ENCODE measurements at places on chromosomes 2 and 18.

DNA sequence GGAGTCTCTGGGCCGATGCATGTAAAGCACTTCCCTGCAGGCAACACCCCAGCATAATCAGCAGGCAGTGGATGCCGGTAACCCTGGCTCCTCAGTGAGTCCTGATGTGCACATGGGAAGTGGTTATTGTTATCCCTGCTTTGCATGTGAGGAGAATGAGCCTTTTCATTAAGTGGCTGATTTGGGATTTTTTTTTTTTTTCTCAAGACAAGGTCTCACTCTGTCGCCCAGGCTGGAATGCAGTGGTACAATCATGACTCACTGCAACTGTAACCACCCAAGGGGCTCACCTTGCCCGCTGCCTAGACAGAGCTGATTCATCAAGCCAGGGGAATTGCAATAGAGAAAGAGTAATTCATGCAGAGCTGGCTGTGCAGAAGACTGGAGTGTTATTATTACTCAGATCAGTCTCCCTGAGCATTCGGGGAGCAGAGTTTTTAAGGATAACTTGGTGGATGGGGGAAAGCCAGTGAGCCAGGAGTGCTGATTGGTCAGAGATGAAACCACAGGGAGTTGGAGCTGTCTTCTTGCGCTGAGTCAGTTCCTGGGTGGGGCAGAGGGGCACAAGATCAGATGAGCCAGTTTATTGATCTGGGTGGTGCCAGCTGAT is 95.4 kb downstream of the SOCS6 start:
- no peak for DNase-seq

- no peak for DNase-seq
Measured at GRCh38 chr18:12086249-12086648, 7.4 kb upstream of the ANKRD62 start.

DNA sequence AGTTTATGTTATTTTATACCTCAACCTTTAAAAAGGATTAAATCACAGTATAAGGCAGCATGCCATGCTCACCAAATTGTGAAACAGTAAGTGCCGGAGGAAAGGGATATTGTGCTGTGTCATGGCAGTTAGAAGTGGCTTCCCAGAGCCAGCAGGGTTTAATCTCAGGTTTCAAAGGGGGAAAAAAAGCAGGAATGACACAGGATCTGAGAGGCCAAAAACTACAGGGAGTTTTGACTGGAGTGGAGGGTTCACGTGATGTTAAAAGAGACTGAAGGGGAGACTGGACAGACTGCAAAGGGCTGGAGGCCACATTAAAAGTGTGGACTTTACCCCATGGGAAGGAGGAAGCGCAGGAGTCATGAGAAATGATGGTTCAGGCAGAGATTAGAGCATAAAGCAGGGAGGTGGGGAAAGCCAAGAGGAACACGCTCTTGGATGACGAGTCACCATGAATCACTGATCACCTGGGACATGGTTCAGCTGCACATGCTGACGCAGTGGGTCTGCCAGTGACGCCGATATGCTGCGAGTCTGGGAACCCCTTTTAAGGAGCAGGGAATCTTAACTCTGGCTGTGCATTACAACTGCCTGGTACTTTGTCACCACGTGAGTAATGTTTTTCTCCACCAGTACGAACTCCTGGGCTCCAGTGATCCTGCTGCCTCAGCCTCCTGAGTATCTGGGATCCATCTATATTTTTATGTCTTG is 6.1 kb downstream of the CHMP1B start:
- no peak for DNase-seq

GRCh38 chr2:128535953-128536352 is 217.3 kb upstream of the HS6ST1 start:
- DNase-seq = no peak

DNA sequence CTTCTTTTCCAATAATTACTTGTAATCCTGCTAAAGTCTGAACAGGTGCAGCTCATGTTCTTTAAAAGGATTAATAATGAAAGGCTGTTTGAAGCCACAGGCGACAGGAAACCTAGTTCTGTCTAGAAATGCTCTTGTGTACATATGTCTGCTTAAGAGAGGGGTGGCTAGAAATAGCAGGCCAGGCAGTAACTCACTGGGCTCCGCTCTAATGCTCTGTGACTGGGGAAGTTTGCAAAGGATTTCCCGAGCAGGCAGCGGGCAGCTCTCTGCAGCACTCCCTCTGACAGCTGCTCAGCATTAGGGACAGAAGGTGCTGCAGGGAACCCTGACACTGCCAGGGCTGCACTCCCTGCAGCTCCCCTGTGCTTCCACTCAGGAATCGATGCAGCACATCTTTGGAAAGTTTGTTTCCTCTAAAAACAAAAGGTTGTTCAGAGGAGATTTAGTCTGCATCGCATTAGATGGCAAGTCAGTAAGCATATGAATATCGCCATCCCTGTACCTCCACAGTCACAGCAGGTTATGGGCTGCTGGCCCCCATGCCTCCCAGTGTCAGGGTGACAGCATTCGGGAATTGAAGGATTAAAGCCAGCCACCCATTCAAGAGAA is 33.1 kb upstream of the TTC39C start:
- DNase-seq = no peak

DNA sequence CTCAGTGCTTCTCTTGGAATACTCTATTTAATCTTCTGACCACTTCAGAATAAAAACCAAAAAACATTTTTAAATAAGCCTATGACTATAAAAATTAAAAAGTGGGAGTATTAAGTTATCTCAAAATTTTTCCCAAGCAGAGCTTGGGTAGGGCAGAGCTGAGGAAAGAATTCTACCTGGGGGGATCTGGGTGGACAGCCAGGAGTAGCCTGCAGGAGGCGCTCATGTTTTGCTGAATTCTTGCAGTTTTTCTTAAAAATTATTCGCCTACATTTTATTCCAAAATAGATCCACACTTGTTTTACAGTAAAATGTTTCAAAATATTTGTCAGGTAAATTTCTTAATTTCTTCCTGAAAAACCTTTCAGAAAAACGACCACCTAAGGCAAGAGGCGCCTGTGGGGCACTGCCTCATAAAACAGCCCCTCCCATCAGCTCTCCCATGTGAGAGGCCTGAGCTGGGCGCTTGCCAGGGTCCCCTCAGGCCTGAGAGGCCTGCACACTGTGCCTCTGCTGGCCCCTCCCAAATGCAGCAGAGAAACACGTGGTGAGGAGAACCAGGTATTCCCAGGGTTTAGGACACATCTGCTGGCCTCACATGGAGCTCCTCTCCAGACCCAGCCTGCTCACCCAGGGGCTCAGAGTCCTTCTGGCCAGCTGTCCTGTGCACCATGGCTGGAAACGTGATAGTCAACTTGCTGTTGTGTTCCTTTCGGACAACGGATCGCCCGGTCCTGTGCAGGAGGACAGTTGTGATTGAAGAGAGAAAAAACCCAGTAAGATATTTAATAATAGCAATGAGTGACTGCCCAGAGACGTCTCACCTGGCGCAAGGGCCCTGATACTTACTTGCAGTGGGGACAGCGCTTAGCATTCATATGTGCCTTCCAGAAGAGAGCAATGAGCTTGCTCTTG is 17.5 kb downstream of the POLR1A start:
- DNase-seq = no peak

DNA sequence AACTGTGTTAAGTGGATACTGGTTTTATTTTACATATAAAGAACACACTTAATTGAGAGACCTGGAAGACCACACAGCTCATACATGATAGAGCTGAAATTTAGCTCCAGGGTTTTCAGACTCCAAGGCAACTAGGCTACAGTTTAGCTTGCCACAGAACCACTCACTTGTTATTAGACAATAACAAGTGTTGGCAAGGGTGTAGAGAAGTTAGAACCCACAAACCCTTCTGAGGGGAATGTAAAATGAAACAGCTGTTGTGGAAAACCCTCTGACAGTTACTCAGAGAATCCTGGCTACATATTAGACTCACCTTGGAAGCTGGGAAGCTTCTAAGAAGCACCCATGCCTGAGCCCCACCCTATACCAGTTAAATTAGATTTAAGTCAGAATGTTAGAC is 75.3 kb downstream of the MAP3K20 start:
- DNase-seq = no peak

GRCh38 chr2:15728245-15728938 is 136.7 kb downstream of the DDX1 start:
- DNase-seq = no peak

- DNase-seq = no peak
Measured at GRCh38 chr18:25724121-25724520, 366.3 kb downstream of the SS18 start.

GRCh38 chr2:62375113-62375420 is 130.9 kb downstream of the TMEM17 start:
- no peak for DNase-seq

DNA sequence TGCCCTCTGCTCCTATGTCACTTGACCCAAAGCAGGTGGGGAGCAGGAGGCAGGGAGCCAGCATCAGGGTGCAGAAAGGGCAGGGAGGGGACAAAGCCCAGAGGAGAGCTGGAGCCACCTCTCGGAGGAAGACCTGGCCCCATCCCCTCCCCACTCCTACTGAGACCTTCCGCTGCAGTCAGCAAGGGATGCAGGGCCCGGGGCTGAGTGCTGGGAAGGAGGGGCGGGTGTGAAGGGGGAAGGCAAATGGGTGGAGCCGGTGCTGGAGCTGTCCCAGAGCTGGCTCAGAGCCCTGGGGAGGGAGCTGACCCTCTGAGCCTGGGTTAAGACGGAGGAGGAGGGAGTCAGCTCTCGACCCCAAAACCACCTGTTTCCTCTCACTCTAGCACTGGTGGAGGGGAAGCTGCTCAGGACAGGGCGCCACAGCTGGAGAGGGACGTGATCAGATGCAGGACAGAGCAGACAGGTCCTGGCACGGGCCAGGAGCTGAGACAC is 33.8 kb downstream of the HS1BP3 start:
- no peak for DNase-seq

DNA sequence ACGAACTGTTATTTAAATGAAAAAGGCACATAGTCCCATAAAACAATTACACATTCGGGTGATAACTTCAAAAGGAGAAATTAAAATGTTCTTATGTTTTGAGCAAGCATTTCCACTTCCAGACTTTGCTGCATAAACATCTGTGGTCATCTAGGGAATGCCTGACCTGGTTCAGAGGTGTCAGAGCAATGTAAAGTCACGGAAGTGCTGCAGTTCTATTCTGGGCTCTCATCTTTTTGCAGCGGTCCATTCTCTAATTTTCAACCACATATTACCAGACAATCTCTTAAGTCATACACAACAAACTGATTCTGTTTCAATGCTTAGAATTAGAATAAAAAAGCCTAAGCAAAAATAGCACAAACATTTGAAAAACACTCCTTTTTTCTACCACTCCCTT is 22.0 kb upstream of the PTH2R start:
- no peak for DNase-seq

DNA sequence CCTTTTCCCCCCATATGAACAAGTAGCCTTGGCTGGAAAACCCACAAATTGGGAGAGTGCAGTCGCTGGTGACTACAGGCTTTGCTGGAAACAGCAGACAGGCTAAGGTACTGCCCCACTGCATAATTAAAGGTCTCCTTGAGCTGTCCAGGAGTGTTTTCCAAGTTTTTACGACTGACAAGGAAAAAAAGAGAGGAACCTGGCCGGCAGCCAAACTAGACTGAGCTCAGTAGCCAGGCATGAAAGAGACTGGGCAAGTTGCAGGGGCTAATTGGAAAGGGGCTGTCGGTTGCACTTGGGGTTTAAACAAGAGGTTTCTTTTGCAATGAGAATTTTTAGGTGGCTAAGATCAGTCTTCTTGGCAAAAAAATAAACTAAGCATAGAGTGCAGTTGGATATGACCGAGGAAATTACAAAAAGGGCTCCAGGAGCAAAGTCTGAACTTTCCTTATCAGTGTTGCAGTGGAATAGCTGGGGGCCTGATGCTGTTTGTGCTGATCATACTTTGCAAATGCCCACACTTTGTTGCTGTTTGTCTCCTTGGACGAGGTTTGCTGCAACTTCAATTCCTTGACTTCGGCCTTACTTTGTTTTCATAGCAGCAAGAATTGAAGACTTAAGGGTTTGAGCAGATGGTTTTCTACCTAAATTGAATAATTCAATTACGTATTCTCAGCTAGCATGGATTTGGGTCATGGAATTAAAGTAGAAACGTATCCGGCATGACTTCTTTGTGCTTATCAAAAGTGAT is 2.1 kb downstream of the GULP1 start:
- no peak for DNase-seq
